NCI-H1105 treated with DMSO at 0.1 percent for 48 hours (cell line): ENCODE measurements at places on chromosomes 7 and 10.

DNA sequence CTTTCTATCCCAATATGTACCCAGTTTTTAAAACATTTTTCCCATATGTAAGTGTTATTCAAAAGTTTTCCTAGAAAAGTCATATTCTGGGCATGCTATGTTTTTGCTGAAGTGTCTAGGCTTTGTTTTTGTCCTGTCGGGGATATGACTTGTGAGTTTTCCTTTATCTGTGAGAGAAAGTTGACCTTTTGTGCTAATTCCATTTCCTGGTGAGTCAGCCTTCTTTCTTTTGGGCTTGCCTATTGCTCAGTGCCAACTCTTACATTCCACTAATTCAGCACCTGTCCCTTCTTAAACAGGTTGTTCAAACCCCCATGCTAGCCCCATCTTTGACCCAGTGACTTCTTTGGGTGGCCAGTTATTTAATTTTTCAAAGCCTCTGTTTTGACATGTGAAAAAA, 146.2 kb downstream of the AHR start:
- DNase-seq, result no peak

DNA sequence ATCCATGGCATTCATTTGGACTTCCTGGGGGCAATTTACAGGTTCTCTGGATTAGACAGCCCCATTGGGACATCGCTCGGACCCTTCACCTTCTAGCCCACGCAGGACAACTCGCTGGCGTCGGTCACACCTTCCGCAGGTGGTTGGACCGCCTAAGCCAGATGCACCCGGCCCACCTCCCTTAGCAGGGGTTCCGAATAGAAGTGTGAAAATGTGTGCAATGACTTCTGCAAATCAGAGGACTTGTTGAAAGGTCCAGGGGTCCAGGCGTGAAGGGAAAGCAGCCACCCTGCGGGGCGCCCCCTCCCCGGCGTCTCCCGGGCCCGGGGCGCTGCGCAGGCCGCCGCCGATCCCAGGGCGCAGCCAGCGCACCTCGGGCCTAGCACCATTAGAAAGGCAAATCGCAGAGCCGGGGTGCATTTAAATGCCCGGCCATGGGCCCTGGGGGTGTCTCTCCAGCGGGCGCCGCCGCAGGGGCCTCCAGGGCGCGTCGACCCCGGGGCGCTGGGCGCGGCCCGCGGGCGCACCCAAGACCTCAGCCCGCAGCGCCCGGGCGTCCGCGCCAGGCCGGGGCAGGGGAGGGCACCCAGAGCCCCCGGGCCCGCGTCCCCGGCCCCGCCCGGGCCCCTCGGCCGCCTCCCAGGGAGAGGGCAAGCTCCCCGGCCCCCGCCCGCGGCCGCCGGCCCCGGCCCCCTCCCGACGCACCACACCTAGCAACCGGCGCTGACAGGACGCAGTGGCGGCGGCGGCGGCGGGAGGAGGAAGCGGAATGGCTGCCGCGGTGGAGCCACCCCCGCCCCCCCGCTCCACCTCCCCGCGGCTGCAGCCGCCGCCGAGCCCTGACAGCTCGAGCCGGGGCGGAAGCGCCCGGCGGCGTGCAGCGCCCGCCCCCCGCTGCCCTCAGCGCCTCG, 1.2 kb downstream of the JAZF1 start:
- DNase-seq, result peak; percentile 49

- no peak for DNase-seq
These were observed 315.9 kb upstream of the LRRN3 start for GRCh38 chr7:110775046-110775445.

DNA sequence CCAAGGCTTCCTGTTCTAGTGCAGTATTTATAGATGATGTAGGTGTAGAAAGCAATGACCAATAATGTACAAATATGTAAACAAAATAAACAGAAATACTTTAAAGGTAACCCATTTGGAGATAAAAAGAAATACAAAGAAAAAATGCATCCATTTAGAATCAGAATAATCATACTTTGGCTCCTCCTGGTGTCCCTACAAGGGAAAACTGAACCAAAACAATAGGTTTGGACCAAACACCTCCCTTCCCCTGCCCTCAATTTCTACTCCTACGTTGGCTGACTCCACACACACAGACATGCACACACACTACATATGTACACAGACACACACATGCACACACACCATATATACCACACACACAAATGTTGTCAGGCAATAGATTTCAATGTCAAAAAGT, 36.0 kb downstream of the C10orf143 start:
- DNase-seq, result no peak
